ENCODE measurements at places on chromosomes 6 and 20.

DNA sequence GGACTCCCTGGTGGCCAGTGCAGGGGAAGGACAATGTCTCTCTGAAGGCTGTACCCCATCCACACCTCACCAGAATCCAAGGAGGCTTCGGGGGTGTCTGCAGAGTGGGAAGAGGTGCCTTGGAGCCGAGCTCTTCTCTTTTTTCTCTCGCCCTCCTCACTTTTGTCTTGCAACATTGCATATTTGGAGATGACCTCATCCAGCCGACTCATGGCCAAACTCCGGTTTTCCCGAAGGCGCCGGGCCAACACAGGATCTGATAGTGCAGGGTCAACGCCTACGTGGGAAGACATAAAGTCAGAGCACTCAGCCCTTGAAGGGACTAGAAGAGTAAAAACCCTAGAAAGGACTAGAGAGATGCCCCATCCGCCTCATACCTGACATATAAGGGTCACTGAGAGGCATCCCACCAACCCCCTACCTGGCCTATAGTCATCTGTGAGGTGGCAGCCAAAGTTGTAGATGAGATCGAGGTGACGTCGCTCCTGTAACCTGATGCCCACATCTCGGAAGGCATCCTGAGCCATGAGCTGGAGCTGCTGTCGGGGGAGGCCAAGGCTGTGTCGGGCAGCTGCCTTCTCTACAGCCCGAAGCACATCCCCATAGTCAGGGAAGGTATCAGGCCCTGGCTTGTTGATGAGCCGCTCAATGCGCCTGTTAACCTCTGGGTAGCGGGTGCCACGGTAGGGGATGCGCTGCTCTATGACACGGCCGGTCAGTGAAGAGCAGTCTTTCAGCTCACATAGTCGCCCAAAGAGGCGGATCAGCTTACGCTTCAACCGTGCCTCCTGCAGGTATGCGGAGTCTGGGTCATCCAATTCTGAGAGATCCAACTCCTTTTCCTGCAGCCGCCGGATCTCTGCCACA lies 3.0 kb upstream of the ZBTB22 start:
- peak; percentile 94 for DNase-seq

DNA sequence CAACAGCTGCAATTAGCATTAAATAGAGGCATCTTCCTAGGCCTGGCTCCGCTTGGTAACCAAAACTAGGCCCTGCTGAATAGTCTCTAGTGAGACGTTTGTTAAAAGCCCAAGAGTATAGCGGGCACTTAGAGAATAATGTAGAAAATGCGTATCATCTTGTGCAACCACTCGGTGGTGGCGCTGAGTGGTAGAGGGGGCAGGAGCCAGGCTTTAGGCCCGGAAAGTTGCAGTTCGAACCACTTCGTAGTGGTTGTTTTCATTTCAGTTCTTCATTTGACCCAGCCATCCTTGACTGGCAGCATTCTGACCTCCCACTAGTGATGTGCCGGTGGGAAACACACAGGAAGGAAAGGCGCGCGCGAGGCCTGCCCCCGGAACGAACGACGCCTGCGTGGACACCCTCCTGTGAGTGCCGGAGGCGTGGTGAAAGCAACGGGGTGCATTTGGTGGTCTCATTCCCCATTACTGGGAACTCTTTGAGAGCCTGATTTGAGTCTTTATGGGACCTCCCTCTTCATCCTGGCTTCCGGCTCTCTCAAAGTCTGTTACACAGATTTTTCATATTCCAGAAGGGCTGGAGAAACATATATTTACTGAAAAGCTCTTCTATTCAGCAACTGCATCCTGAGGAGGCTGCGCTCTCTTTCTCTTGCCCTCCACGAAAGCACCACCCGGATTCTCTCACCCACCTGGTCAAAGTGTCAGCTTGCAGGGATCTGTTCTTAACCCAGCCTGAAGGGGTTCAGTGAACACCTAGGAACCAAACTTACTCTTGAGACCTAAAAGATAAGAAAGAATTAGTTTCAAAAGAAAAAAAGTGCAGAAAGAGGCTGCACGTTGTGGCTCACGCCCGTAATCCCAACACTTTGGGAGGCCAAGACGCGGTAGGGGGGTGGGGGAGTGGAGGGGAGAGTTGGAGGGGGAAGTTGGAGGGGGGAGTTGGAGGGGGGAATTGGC lies 18.2 kb downstream of the GPX5 start:
- DNase-seq = peak; percentile 55

DNA sequence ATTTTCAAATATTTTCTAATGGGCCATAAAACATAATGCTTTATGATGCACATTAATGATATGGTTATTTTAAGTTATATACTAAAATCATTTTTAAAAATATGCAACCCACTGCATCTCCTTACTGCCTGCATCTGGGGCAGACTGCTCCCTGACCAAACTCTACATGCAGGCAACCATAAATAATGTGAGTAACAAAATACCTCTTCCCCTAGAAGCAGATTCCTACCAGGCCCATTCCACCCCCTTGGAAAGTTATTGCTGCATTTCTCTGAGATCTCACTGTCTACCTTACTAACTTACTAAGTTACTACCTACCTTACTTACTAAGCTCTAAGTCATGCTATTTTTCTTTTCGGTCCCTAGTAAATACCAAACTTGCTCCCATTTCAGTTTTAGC lies 71.8 kb downstream of the ATG5 start:
- DNase-seq = no peak

GRCh38 chr6:43676962-43677606 lies 10.5 kb downstream of the MRPS18A start:
- no peak for DNase-seq

GRCh38 chr6:163712981-163713380 lies 298.5 kb downstream of the QKI start:
- no peak for DNase-seq

DNA sequence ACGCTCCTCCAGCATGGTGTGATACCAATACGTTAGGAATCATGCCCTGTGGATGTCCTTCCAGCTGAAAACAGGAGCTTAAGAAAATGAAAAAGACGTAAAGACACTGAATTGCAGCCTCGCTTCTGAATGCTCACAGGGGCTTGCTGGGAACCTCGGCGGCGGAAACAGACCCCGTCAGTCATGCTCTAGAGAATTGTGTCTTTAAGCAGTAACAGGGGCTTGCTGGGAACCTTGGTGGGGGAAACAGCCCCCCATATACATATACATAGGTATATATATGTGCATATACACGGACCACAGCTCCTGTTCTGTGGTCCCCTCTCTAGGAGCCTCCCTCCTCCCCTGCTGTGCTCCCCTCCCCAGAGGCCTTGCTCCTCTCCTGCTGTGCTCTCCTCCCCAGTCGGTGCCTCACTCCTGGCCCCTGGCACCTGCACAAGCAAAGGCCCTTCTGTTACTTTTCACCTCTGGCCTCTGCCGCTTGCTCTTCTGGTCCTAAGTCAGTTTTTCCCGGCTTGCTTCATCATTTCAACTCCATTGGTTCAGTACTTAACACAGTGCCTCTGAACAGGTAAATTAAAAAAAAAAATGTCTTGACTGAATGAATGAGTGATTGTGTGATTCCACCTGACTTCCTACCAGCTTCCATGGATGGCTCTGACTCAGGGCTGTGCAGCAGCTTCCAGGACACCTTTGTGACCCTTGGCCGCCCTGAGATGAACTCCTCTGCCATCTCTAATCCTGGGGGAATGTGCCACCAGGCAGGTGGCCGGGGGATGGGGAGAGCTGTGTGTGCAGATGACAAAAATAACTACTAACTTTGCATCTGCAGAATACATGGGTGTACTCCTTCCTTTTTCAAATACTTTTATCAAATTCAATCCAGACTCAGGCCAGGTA lies 246.1 kb downstream of the SMOC2 start:
- no peak for DNase-seq

DNA sequence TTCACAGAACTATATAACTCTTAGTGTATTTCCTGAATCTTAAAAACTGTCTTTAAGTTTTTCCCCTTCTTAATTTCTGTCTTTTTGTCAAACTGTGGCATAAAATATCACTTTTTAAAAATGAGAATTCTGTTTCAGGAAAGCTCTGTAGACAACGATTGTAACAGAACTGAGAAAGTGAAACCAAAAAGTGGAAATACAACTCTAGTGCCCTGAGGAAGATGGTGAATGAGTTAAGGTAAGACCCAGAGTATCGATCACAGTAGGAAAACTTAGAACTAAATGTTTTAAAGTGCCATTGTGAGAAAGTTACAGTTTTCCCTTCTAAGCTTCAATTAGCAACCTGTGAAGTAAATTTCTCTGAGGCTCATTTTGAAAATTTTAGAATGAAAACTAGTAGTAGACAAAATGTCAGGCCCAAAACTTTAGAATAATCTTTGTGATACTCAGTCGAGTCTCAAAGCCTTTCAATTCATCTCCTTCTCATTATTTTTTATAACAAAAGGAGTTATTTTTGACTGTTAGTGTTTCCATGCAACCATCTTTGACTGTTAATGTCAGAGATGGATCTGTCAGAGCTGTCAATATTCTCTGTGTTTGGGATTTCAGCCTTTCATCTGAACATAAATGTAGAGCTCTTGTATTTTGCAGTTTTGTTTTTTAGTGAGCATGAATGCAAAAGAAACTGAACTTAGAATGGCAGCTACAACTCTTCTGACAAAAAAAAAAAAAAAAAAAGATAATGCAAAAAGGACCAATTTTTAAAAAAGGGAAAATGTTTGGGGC lies 19.0 kb upstream of the TRDN start:
- no peak for DNase-seq

- no peak for DNase-seq
Observed at GRCh38 chr20:37954190-37954589, 51.3 kb downstream of the VSTM2L start.

- DNase-seq = no peak
Observed at GRCh38 chr6:73204252-73204651, 21.0 kb downstream of the KHDC1L start.

GRCh38 chr6:2633736-2634135 lies 117.0 kb downstream of the MYLK4 start:
- no peak for DNase-seq

- peak; percentile 49 for DNase-seq
Observed at GRCh38 chr6:30687659-30688431, 1.4 kb upstream of the PPP1R18 start.

- DNase-seq = no peak
Observed at GRCh38 chr20:48740712-48741111, 87.1 kb downstream of the PREX1 start.

GRCh38 chr20:32522776-32523612 lies 62.1 kb downstream of the NOL4L start:
- no peak for DNase-seq

GRCh38 chr6:169980826-169981450 lies 229.5 kb downstream of the ERMARD start:
- DNase-seq = no peak

- DNase-seq = no peak
Observed at GRCh38 chr20:55610756-55611155, 394.6 kb downstream of the CBLN4 start.

DNA sequence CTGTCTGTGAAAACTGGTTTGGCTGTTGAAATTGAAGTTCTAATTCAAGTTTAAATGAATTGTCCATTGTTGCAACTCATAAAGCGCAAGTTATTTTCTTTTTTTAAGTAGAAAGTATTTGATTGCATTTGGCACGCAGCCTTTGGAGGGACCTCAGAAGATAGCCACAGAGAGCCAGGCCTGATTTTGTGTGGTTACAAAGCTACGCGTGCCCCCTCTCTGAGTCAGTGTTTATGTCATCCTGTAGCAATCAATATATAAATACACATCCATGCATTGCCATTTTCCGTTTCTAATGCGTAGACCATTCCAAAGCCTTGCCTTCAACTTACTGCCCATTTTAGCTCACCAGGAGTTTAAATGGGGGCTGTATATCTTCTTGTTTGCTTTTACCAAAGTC lies 173.2 kb downstream of the TMEM242 start:
- no peak for DNase-seq

DNA sequence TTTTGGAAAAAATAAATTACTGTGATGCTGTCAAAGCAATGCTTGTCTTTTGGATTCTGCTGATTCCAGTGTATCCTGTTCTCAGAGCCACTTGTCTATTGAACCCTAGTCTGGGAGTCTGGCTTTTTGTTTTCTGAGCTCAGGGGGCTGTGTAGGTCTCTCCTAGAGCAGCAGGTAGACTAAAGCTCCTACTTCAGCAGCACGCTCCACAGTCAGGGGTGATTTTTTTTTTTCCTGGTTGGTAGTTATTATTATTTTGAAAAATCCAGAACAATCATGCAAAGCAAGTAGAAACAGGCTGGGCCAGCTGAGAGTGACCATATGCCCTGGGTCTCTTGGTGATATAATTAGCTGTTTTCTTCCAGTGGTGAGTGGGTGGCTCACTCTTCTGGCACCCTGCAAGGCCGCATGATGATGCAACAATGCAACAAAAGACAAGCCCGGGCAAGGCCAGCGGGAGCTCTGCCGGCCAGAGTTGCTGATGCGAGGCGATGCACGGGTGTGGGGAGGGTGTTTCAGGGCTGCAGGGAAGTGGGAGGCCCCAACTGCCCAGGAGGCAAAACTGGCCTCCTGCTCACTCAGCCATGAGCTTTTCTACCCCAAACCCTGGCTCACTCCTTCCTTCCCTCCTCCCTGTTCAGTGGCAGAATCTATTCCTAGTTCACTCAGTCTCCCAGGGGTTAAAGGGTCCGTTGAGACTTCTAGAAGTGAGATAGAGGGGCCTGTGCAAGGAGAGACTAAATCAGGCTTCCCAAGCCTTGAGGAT lies 11.5 kb upstream of the CDKN1A start:
- peak; percentile 97 for DNase-seq

DNA sequence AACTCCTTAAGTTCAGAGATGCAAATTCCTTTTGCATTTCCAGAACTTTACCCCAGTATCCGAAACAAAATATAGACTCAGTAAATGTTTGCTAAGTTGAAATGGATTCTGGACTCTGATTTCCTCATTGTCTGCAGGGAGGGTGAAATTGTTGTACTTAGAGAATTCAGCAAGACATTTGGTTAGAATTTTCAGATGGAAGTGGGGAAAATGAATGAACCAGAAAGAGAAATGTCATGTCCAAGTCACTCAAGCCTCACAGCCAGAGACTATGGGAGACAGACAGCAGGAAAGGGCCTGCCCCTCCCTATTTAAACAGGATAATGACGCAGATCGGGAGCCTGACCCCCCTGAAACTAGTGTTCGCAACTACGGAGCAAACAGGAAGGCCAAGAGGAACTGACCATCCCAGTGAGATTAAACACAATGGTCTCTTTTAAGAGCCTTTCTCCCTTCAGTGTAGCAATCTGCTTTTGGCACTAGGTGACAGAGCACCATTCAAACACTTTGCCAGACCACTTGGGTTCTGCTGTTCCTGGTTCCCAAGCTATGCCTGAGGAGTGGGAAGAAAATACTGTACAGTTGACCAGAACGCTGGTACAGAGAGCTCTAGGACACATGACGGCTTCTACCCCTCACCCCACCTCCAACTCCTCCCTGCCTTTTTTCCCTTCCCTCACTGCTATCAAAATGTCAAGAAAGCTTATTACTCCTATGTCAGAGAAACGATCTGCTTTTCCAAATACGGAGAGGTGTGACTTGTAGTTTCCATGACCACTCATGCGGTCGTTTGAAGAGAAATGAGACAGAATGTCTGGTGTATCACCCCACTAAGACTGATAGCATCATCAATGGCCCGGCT lies 13.7 kb downstream of the NEDD9 start:
- peak; percentile 90 for DNase-seq

All from cardiac muscle cell (in vitro differentiated cells and primary cell).